ENCODE measurements at places on chromosomes 3 and 15.
A peak's percentile ranks its signal among the peaks of the same experiment; 100 is the strongest.

- DNase-seq = no peak
Measured at GRCh38 chr15:100720406-100720967, 118.1 kb downstream of the ASB7 start.

- DNase-seq = no peak
Measured at GRCh38 chr3:58502872-58503271, 11.0 kb downstream of the KCTD6 start.

DNA sequence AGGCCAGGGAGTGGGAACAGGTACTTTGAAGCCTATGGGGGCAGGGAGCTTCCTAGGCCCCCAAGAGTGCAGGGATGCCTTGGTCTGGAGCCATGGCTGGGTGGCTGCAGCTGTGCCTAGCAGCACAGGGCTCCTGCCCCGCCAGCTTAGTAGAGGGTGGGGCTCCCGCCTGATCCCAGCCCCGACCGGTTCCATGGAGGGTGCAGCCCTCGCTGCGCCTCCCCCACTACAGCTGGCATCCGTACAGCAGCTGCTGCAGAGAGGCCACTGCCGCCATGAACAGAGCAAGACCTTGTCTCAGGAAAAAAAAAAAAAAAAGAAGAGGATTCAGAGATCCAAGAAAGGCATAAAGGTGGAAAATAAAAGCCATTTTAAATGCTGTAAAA, 277.2 kb downstream of the UBE2E2 start:
- DNase-seq = no peak

DNA sequence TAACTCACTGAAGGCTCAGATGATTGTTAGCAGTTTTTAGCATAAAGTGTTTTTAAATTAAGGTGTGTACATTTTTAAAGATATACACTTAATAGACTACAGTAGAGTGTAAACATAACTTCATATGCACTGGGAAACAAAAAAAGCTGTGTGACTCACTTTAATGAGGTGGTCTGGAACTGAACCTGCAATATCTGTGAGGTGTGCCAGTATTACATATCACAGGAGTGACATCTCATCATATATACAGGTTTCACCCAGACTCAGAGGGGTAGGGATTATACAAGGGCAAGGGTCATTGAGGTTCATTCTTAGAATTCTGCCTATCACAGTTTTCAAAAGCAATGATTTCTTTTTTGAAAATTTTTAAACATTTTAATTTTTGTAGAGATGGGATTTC, 7.3 kb upstream of the SNRK start:
- no peak for DNase-seq

DNA sequence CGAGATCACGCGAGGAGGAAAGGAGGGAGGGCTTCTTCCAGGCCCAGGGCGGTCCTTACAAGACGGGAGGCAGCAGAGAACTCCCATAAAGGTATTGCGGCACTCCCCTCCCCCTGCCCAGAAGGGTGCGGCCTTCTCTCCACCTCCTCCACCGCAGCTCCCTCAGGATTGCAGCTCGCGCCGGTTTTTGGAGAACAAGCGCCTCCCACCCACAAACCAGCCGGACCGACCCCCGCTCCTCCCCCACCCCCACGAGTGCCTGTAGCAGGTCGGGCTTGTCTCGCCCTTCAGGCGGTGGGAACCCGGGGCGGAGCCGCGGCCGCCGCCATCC, 1.1 kb upstream of the SETD5 start:
- peak; percentile 81 for DNase-seq

GRCh38 chr3:11791339-11792200, 55.1 kb downstream of the TAMM41 start:
- no peak for DNase-seq

DNA sequence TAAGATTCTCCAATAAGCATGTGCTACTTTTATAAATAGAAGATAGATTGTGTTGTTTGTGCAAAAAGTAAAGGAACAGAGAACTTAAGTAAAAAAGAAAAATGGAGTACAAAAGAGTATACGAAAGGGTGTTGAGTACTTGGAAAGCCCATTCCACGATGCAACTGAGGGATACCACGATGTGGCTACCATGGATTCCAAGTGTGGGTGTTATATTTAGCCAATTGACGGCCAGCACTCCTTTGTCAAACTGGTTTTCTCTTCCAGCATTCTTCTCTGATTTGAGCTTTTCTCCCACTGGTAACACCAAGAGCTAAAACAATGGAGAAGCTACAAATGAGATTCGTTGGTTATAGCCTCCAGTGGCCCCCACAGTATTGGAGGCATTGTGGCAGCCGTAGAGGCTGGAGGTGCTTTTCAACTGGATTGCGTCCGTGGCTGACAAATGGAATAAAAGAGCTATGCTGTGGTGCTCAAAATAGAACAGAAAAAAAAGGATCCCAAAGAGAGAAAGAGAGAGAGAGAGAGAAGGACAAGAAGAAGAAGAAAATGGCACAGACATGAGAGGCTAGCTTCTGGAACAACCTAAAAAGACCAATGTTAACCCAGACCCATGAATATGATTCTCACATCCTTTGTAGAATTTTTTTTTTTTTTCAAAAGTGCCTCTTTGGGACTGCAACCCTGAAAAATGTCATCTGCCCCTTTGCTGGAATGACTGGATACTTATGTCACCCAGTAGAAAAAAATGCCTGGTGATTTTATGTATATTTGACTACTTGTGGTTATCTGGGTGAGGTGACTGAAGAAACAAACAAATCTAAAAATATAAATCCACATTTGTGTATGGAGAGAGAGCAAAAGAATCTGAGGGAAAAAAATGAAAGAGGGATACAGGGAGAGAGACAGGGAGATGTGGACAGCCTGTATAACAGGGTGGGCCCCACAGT, 345.1 kb downstream of the RORA start:
- DNase-seq = no peak

- no peak for DNase-seq
Measured at GRCh38 chr3:62926494-62926893, 51.3 kb upstream of the CADPS start.

GRCh38 chr15:75145027-75145841, 56.4 kb upstream of the C15orf39 start:
- DNase-seq = no peak

DNA sequence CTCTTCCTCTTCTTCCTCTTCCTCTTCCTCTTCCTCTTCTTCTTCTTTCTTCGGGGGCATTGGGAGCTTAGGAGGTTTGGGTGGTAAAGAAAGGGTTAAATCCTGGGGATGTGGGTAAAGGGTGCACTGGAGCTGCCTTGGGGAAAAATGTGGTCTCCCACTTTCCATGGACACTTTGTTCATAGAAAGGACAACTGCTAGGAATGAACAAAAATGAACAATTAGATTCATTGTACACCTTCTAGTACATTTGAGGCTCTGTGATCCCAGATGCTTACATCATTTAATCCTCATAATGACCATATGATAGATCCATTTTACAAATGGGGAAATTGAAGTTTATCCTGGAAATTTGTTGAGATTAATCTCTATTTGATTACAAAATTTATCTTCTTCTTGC, 699.7 kb downstream of the TUSC7 start:
- no peak for DNase-seq

DNA sequence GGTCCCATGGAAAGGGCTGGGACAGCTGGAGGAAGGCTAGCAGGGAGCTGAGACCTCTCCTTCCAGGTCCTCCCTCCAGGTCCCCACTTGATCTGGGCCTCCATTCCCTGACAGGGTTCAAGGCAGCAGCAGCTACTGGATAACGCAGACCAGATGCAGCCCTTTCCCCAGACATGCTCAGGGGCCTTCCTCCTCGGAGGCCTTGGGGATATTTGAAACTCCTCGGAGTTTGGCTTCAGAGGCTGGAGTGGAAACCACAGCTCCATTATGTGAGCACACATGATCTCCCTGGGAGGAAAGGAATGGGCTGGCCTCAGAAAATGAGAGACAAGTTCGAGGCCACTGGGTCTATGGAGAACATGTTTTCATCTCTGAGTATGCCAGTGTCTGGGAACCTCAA, 119.3 kb downstream of the SMAD6 start:
- DNase-seq = no peak

DNA sequence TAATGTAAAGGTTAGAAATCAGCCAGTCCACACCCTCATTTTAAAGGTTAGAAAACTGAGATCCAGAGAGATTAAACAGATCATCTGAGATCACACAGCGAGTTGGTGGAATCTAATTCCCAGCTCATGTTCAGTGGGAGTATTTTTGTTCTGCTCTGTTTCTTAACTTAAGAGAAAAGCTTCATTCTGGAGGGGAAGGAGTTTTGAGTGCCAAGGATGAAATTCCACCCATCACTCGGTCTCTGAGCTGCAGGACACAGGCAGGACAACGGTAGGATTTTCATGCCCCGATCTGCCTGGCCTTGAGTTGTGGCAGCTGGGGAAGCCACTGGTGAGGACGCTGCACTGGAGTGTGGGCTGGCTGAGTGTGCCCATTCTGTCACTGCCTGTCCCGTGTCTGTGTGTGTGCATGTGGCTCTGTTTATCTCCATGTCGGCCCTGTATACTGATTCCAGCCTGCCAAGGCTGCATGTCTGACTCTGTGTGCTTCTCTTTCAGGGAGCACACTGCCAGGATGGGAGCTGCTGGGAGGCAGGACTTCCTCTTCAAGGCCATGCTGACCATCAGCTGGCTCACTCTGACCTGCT, 94.3 kb downstream of the CEMIP start:
- DNase-seq = no peak

- DNase-seq = no peak
Measured at GRCh38 chr3:179739816-179740594, 87.2 kb downstream of the USP13 start.

DNA sequence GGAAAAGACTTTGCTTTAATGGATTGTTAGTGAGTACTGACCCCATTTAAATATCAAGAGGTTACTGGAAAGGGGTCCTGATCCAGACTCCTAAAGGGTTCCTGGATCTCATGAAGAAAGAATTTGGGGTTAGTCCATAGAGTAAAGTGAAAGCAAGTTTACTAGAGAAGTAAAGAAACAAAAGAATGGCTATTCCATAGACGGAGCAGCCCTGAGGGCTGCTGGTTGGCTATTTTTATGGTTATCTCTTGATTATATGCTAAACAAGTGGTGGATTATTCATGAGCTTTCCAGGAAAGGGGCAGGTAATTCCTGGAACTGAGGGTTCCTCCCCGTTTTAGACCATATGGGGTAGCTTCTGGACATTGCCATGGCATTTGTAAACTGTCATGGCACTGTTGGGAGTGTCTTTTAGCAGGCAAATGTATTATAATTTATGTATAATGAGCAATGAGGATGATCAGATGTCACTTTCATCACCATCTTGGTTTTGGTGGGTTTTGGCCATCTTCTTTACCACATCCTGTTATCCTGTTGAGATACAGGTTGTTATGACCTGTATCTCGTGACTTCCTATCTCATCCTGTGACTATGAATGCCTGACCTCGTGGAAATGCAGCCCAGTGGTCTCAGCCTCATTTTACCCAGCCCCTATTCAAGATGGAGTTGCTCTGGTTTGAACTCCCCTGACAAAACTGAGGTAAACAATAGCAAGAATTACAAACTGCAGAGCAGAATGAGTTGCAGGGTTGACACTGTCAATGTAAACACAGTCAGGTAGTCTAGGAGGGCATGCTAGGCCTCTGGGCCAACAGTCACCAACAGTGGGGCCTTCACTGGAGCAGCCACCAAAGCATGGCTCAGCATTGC, 10.3 kb upstream of the GPR160 start:
- no peak for DNase-seq

DNA sequence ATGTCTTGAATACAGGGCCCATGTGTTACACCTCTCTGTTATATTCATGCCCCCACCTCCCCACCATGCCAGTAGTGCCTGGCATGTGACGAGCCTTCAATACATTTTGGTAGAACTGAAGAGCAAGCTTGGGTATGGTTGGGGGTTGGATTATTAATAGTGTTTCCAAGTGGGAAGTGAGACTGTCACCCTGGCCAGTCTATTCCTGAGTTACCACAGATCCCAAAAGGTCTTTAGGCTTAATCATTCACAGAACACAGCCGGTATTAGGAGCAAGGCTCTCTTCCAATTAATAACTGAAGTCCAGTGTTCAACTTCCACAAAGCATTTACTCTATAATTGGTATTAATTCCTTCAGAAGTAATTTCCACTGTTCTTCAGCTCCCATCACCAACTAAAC, 231.9 kb upstream of the LRTM1 start:
- no peak for DNase-seq

DNA sequence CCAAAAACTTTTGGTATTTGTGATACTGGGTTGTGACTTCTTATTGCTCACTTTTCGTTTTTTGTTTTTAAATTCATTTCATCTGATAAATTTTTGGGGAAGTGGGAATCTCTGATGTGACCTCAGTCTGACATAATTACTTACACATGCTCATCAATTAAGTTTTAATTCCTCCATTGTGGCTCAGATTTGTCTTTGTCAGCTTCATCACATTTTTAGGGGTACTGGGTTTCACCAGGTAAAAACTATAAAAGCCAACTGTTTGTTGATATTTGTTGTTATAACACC, 425.3 kb upstream of the TGFBR2 start:
- no peak for DNase-seq

DNA sequence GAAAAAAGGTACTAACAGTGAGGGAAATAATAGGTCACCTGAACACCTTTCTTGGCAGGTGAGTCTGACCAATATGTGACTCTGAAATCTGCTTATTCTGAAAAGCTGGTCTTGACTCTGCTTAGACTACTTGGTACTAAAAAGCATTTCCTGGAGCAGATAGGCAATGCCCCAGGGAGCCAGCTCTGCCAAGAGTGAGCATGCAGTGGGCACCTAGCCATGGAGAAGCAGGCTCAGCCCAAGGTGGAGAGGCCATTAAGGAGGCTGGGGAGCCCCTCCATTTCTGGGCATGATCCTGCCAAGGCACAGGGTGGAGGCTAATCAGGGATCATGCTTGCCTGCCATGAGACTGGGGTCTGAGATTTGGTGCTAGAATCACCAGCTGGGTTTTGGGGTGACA, 1.6 kb upstream of the LTF start:
- DNase-seq = no peak

- no peak for DNase-seq
Measured at GRCh38 chr15:37765786-37766185, 168.7 kb upstream of the TMCO5A start.

DNA sequence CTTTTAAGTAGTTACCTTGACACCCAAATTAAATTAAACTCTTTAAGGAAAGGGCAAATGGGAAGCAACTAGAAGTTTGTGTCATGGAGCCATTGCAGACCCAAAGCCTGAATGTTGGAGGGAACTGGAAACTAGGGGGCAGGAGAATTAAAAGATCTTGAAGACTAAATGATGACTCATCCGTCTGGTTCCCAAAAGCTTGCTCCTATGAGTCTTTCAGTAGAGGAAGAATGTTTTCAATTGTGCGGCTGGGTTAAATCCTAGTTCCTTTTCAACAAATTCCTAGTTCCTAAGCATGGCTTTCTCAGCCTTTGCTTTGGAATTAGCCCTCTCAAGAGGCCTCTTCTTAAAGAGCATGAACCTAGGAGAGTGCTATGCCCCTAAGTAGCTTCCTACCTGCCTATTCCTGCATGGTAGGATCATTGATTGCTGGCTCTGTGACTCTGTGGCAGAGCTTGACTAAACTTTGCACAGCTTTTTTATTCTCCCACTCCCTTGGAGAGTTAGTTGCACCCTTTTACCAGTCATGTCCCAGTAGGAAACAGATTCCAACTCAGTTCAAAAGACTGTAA, 17.7 kb downstream of the CLEC3B start:
- DNase-seq = no peak

- DNase-seq = no peak
Measured at GRCh38 chr3:108554229-108554628, 35.0 kb downstream of the CIP2A start.

Measured in CD8-positive, alpha-beta memory T cell (primary cell).